Right hindlimb (tissue), 1 donor: ENCODE measurements at places on chromosomes 2 and 18.

DNA sequence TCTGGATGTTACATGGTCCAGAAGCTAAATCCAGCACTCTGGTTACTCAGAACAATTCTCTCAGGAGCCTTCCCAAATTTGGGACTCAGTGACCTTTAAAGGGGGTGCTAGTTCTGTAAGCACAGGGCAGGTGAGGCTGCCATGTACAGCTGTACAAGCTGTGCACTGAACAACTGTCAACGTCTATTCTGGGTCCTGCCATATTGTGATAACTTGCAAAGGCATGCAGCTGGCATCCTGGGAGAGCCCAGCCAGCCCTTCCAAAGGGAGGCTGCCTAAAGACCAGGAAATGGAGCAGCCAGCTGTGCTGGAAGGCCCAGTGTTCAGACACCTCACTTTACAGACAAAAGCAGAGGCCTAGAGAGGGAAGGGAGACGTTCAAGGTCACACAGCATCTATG is 204.8 kb downstream of the KLHL29 start:
- no peak for DNase-seq

- no peak for DNase-seq
These were observed 70.5 kb downstream of the TGIF1 start for GRCh38 chr18:3520230-3521085.

GRCh38 chr2:73985308-73986084 is 786 bp downstream of the TET3 start:
- peak; percentile 56 for DNase-seq

DNA sequence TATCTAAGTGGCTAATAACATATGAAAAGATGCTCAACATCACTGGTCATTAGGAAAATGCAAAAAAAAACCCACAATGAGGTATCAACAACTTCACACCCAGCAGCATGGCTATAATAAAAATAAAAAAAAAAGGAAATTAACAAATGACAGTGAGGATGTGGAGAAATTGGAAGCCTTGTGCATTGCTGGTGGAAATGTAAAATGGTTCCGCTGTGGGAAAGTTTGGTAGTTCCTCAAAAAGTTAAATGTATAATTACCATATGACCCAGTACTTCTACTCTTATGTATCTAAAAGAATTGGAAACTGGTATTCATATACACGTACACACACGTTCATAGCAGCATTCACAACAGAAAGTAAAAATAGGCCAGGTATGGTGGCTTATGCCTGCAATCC is 15.5 kb upstream of the CACNB4 start:
- DNase-seq: no peak

DNA sequence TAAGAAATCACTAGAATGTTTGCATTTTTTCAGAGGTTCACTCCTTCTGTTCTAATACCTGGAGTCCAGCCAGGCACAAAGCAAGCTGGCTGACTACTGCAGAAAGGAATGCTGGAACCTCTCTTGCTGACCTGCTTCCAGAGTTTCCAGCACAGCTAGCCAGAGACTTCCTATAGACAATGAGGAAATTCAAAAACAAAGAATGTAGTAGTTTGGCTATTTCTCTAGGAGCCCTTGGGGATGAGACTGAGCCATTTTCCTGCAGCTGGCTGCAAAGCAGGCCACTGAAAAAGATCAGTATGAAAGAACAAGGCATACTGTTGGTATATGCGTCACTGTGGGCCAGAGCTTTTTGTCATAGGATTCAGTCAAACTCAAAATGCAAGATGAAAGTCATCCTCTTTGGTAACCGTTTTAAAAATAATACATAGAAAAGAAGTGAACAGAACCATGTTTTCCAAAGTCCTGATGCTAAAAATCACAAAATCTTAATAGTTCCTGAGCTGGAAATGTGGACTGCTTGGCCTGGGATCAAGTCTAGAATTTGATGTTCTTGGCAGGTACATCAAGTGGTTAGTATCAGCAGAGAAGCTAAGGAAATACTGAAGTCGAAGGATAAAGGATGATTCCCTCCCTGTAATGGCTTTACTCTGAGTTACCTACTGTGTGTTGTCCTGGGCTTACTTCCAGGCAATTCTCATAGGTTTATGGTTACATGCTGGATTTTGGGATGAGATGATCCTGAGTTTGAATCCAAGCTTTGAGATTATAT is 9.0 kb upstream of the DSEL start:
- peak; percentile 91 for DNase-seq

DNA sequence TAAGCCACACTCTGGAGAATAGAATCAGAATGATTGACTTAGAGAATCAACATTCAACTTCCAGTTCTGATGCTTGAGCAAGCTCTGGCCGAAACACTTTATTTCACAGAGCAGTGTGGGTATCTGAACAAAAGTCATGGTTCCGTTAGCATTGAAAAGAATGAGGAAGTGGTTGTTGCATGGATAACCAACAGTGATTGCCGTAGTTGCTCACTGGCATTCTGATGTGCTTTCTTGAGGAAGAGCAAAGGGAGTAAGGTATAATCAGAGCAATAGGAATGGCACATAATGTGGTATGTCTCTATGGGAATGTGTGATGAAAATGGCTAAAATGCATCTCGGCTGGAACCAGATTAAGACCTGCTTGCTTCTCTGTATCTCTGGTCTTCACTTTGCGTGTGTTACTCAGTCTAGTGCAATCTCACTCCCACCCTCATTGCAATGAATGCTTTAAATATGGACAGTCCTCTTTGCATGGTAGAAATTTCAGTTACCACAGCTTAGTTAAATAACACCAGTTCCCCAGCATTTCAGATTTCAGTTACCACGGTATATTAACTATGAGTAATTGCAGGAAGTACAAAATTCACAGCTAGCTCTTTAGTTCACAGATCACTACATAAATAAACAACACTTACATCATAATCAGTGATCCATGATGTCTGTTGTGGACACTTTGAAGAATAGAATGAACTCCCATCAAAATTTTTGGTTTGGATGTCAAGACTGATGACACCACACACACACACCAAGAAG is 7.8 kb upstream of the RAB12 start:
- DNase-seq: no peak

DNA sequence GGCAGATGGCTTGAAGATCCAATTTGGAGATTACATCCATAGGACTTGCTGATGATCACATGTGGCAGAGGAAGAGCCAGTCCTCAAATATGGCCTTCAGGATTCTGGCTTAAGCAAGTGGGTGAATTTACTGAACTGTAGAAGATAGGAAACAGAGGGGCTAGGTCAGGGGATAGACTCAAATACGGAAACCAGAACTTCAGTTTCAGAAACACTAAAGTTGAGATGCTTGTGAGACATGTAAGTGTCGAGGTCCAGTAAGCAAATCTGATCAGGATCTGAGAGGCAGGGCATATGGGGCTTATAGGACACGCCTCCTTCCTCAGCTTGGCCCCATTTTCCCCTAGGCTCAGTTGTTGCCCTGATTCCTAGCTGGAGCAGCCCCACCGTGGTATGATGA is 107.7 kb downstream of the LBH start:
- DNase-seq: no peak

DNA sequence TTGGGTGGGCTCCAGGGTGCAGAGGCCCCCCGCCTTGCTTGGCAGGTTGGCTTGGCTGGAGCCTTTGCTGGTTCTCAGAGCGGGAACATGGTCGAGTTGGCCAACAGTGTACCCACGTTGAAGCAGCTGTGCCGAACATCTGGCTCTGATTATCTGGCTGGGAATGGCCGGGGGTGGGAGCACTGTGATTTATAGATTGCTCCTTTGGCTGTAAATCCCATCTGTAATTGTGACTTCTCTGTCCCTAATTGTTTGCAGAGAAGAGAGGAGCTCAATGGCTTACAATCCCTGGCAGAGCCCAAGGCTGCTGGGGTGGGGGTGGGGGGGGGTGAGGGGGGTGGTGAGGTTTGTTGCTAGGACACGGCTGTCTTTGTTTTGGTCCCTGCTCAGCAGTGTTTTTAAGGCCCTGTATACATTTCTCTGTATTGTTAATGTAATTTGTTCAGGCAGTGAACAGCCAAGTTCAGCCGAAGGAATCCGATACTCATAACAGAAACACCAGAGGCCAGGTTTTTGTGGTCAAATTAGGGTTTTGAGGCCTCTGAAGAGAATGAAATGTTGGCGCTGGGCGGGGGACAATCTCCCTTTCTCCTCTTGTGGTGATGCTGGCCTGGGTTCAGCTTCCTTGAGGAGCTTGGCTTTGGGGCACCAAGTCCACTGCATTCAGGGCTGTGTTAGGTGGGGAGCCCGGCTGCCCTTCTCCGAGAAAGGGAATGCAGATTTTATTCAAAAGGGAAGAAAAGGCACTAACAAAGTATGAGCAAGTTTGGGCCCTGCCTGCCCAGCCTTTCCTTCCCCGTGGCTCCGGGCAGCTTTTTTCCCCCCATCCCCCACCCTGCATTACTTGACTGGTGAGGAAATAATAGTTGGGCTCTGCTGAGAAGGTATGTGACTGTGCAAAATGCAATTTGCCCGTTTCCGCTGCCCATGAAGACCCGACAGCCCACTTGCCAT is 82.5 kb downstream of the TCF7L1 start:
- DNase-seq: peak; percentile 94

GRCh38 chr2:191150600-191151330 is at the start of gene STAT4:
TSS of gene STAT4 (minus strand) at chr2:191150994. CDS start at chr2:191148203, 2,791 bp downstream.
- no peak for DNase-seq

DNA sequence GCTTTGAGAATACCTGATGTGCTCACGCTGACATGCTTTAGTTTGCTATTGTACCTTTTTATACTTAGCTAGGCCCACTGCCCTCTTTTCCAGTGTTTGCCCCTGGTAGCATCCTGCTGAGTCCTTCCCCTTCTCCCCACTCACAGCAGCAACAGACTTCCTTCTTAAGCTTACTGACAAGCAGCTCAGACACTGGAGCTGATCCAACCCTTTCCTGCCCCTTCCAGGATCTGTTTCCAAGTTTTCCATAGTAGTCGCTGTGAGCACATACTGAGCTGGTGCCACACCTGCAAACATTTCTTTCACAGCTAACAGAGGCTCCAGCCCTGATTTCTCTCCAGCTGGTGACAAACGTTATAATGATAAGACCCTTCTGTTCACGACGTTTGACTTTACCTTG is 991.4 kb upstream of the CELF4 start:
- DNase-seq: no peak

- DNase-seq: no peak
These were observed 6.7 kb downstream of the WDCP start for GRCh38 chr2:24040511-24040910.

DNA sequence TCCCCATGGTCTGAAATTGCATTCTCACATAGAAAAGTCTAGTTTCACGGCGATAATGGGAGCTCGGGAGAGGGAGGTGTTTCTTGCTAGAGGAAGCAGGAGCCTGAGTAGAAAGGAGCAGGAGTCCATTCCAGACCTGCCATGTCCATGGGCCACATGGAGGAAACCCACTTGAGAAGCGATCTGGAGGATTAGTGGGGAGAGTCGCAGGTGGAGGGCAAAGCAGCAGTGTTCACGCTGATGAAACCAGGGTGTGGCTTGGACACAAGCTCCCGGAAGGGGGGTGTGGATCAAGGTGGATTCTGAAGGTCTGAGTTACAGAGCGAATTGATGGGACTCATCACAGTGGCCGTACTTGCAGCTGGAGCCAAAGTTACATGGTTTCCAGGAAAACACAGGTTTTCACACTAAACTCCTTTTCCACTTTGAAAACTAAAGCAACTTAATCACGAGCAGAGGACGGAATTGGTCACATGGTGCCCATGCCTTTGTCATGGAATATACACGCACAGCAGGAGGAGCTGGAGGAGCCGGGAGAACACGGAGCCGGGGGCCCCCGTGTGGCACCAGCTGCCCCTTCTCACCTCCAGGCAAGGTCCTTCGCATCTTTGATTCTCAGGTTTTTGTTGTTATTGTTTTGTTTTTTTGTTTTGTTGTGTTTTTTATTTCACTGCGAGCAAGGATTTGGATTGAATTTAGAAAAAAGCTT is 255.1 kb upstream of the MYT1L start:
- no peak for DNase-seq

DNA sequence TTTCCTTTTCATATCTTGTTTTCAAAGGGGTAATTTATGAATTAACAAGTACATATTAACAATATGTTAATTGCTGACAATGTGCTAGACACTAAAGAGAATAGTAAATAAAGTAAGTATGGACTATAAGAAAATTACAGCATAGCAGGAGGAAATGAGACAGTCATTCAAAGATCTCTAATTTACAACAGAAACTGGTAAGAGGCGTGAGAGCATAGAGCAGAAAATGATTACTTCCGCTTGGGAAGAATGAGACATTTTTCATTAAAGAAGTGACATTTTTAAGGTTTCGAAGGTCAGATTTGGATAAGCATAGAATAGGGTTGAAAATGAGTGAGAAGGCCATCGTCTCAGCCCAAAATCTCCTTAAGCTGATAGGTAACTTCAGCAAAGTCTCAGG is 184.4 kb upstream of the SESTD1 start:
- DNase-seq: no peak

DNA sequence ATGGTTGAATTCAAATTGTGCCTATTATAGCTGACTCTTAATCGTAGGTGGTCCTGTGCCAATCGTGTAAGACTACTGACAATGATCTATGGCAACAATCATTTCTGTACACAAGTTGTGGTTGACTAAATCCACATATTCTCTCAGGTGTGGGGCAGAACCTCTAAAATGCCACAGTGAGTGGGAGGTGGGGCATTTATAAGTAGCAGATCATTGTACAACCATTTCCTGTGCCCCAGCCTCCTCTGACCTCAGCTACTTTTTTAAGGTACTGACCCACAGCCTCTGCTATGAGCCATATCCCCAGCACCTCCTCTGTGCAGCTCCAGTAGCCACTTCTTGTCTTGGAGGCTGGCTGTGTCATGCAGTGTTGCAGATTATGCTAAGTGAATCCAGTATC is 48.6 kb upstream of the RAPH1 start:
- DNase-seq: no peak

DNA sequence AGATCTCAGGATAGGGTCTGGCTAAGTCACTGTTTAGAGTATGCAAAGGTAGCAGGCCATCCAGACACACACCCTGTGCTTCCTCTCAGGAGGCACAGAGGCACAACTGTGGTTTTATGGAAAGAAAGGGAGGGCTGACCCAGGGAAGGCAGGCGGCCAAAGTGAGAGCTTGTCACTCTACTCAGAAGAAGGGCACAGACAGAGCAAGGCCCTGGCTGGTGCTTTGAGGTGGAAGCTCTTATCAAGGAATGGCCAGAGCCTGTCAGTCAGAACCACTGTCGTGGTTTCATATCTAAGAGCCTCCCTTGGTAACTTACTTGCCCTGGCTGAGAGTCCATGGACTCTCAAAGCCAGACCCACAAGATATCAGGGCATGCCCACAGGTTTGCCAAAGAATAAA is 40.7 kb downstream of the SLC9A2 start:
- DNase-seq: no peak

GRCh38 chr2:98821629-98822135 is 90.8 kb upstream of the MGAT4A start:
- no peak for DNase-seq

GRCh38 chr2:115077626-115078025 is 635.2 kb downstream of the DPP10 start:
- no peak for DNase-seq

GRCh38 chr2:192250961-192251360 is 56.2 kb upstream of the TMEFF2 start:
- DNase-seq: no peak

- peak; percentile 58 for DNase-seq
These were observed 157.8 kb upstream of the SLC1A4 start for GRCh38 chr2:64831134-64831976.

DNA sequence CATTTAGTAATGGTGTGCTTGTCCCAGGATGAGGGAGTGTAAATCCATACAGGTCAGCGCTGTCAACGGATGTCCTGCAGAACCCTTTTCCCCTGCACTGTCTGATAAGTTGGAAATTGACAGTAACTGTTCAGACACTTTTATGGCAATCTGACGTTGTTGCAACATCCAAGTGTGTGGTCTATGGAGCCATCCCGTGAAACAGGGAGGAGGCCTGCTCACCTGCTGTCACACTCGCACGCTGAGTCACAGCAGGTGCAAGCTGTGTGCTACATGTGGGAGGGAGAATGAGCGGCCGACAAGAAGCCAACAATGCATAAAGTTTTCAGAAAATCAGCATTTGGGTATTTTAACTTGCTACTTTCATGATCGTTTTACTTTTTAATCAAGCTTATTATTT is 43.7 kb upstream of the RMDN2 start:
- no peak for DNase-seq
